IPS DF 6.9 (cell line): ENCODE measurements at places on chromosomes 6 and 20.

- DNase-seq, result no peak
Observed at GRCh38 chr6:151015101-151015700, 149.7 kb downstream of the MTHFD1L start.

DNA sequence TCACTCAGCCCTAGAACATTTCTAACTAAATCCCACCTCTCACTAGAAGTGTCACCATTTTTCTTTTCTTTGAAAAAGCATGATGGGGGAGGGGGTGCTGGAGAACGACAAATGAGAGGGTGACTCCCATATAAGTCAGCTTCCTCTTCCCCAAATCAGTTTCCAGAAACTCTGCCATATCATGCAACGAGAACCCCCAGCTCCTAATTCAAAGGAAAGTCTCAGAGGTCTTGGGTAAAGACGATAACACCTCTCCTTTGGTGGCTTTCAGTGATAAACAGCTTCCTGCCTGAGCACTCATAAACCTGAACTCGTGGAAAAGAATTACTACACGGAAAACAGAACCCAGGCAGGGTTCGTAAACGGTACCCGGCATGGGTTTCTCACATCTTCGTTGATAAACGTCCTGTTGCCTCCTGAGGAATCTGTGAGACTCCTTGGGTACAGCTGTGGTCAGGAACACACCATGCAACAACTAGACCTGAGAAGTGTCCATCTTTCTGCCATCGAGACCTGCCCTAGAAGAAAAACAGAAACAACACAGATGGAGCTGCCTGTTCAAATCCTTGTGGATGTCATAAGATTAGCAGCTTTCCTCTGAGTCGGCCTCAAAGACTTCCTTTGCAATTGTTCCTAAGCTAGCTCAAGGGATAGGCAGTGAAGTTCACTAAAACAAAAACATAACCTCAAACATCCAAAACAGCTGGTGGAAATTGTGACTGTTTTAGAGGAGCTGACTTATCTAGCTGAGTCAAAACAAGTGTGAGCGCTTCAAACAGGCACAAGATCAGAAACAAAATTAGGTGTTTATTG lies 185.8 kb upstream of the PRDM1 start:
- no peak for DNase-seq

DNA sequence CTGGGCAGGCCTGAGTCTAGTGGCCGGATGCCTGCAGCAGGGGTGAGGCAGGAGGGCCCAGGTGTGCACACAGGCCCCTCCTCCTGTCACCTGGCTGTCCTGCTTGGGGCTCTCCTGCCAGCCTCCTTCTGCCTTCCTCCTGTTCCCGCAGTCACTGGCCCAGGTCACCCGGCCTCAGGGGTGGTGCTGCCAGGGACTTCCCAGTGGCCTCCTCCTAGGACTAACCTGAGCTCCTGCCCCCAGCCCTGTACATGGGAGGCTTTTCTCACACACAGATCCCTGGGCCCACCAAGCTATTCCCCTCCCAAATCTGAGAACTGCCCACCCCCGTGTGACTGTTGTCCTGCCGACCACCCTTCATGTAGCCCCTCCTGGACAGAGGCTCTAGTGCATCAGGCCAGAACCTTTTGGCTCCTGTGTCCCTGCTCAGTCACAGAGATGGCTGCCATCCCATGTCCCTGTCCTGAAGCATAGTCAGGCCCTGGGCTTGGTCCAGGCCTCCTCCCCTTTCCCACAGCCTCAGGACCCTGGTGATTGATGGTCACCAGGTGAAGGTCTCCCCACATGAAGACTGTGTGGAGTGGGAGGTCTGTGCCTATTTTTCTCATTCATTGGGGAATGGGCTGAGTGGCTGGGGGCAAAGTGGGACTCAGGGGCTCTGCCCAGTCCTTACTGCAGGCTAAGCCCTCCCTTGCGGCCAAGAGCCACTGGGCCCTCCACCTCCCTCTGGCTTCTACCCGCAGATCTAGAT lies 1.1 kb upstream of the ULBP1 start:
- DNase-seq, result no peak

DNA sequence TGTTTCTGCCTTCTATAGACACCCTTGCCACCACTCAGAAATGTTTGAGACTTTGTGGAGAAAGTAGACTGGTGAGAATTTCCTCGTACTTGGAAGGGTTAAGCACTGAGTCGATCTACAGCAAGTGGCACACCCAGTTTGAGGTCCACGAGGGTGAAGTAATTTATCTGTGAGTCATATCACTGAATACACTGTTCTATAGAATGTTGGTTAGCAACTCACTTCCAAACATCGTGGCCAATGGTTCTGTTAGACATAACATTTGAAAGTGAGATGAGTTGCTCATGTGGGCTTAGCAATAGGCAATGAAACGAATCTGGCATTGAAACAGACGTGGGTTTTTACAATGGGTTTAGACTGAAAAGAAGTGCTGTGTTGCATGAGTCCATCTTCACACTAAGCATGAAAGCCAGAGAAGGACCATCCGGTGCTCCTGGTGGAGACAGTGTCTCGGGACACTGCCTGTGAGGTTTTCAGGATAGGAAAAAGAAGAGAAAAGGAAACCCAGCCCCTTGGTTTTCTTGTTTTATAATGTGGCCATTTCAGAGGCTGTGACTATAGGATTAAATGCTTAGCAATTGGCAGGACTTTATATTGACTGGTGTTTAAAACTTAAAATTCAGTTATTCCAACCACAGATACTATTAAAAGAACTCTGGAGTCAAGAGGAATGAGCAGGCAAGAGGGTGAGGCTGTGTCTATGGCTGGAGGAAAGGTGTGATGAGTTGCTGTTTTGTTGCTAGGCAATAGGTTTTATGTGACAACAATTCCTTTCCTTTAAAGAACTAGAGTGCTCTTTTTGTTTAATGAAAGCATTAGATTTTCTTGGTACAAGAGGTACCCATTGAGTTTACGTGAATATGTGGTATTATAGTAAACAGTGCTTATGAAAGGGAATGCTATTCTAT lies 31.0 kb upstream of the EZR start:
- no peak for DNase-seq

GRCh38 chr6:163889904-163890514 lies 475.5 kb downstream of the QKI start:
- DNase-seq, result no peak

- no peak for DNase-seq
Observed at GRCh38 chr20:48153103-48153502, 367.8 kb upstream of the SULF2 start.

DNA sequence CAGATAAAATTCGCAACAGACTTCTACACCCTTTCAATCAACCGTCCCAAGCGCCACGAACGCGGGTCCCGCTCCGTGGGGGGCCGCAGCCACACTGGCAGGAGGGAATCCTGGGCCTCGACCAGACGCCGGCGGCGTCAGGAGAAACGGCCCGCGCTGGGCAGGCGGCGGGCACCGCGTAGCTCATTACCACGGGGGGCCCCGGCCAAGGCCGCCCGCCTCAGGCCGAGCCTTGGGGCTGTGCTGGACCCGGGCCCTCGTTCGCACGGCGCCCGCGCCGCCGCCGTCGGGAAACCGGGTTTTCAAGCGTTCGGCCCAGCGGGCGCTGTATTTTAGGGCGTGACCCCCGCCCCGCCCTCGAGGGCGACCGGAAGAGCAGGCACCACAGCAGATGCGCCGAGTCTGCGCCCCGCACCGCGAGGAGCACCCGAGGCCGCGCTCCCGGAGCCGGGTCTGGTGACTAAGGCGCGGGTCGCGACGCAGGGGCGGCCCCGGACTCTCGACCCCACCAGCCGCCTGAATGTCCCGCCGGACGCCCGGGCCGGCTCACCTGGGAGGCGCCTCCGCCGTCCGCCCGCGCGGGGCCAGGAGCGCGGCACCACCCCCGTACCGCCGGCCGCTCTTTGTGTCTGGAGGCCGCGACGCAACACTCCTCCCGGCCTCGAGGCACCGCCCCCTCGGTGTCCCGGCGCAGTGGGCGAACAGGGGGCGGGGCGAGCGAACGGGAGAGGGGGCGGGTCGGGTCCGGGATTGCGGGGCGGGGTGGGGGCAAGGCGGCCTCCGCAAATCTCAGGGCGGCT lies at the start of gene NINL:
Gene NINL, minus strand, starts transcription at position 627 of the 800 bp plus-strand sequence. CDS start 58,944 bp downstream, outside the sequence.
- no peak for DNase-seq

DNA sequence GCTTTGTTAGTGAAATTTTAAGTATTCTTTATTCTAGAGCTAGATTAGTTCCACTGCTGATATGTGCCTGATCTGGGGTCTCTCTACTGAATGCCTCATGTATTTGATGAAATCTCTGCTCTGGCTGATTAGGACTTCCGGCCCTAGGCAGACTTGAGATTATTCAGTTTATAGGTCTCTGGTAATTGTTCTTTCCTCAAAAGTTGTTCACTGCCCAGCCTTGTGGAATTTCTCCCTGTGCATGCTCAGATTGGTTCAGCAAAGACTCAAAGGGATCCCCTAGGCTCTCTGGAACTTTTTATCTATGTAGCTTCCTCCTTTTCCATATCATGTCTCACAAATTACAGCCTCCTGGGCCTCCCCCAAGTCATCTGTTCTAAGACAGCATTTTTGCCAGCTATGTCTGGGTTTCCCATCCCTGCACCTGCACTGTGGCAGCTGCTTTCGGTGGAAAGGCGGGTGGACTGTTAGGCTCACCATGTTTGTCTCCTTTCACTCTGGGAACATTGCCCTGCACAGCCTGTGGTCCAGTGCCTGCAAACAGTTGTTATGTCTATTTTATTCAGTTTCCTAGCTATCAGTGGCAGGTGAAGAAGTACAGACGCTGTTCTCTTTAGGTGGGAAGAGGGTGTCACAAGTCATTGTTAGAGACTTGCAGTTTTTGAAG lies 73.7 kb downstream of the RPP40 start:
- no peak for DNase-seq

DNA sequence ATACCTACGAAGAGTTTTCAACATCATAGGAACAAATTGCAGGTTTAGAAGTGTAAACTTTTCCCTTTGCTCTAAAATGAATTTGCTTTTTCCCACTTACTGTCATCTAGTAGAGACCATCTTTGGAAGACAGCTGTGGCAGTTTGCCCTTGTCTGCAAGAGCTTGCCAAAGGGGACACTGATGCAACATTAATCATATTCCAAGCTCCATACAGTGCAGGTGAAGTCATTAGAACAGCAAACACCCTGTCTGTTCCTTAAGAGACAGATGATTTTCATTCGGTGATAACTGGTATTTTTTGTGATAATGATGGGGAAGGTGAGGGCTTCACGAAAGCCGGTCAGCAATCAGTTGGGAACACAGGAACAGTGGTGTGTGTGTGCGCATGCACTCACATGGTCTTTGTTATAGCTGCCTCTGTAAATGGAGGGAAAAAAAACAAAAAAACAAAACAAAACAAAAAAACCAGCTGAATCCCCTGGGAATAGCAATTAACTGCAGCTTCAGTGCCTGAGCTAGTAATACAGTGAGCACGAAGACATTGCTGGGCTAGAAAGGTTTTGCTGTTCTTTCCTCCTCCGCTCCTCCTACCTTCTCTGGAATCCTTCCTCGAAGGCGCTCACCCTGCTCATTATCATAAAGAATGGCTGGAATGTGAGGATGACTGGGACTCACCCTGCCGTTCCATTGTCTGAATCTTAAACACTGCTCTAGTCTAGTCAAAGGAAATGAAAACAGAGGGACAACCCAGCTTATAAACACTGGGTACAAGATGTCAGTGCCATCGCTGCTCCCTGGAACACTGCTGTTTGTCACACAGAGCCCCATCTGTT lies 35.2 kb upstream of the KIF13A start:
- DNase-seq, result peak; percentile 83

DNA sequence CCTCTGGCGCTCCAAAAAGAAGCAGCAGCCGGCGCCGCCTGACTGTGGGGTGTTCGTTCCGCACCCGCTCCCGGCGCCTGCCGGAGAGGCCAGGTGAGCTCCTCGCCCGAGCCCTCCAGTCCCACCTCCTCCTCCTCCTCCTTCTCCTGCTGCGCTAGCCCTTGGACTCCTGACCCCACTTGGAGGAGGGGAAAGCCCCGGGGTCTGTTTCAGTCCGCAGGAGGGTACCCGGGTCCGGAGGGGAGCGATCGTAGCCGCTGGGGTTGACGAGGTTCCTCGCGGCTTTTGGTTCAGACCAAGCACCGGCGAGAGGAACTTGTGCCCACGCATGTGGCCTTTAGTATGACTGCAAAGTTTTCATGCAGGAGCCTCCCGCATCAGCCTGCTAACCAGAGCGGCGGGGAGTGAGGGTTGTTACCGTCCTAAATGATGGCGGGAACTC lies 493 bp downstream of the CRYBG1 start:
- peak; percentile 7 for DNase-seq

DNA sequence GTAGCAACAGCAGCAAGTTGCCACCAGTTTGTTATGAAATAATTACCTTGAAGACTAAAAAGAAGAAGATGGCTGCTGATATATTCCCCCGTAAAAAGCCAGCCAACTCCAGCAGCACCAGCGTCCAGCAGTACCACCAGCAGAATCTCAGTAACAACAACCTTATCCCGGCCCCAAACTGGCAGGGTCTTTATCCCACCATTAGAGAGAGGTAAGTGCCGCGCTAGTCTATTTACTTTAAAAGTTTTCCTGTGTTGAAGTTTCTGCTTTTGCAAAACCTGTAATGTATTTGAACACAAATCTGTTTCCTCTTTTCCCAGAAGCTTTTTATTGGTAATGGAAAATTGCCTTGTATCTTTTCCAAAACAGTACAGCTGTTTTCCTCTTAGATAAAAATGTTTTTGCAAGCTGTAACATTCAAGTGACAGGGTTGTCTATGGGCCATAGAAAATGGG lies 725 bp downstream of the BTBD3 start:
- DNase-seq, result no peak

DNA sequence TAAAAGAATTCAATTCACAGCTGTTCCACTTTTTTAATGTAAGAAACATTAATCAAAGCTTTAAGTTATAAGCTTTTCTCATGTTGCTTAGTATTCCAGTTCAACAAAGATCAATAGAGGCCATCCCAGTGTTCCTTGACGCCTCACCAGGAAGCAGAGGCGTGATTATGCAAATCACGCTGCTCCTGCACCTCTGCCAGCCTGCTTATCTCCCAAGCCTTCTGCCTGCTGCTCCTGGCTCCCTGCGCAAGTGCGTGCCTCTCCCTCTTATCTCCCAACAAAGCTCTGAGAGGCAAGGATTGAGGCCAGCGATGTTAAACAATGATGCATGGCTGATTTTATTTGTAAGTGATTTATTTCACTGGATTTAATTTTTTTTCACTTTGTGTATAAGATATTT lies 42.8 kb downstream of the INSM1 start:
- peak; percentile 18 for DNase-seq

GRCh38 chr6:40440053-40440452 lies 147.1 kb downstream of the LRFN2 start:
- DNase-seq, result no peak

GRCh38 chr6:114151064-114151690 lies 180.2 kb upstream of the HDAC2 start:
- DNase-seq, result no peak

GRCh38 chr6:14132921-14133275 lies 15.3 kb downstream of the CD83 start:
- no peak for DNase-seq

- no peak for DNase-seq
Observed at GRCh38 chr20:63164484-63165355, 51.2 kb downstream of the YTHDF1 start.

- DNase-seq, result no peak
Observed at GRCh38 chr6:11869672-11870340, 91.2 kb upstream of the ADTRP start.

DNA sequence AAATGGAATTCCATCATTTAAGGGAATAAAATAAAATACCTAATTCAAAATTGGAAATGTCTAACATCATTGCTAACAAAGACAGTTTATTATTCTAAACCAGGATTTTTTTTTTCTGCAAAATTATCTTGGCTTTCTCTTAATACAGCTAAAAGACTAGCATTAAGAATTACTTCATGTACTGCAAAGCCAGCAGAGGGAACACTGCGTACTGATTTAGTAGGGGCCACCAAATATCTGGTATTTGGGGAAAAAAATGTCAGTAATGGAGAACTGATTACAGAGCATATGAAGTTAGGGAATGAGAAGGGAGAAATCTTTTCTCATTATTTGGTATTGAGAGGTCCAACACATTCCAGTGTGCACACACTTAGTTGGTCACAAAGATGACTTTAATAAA lies 3.2 kb upstream of the SOX4 start:
- DNase-seq, result no peak
